A549 treated with CORT108297 at 1 μM for 4 hours (cell line): ENCODE measurements at places on chromosomes 5 and 9. TPM values are rescaled to one million over a fixed set of nuclear protein-coding genes. Genes with fewer than 3 reads are reported as not detected.

The EQTN gene
- total RNA-seq, result not detected in 5 replicates

The TSSK1B gene
- total RNA-seq, result not detected in 5 replicates

The SPATA31A1 gene
- not detected in 5 replicates for total RNA-seq

The TNFSF8 gene
- total RNA-seq, result not detected in 5 replicates

The SH3TC2 gene
- total RNA-seq, result 0.35 to 0.58 TPM (median 0.36 TPM) in 5 replicates

The RGS7BP gene
- total RNA-seq, result not detected in 5 replicates

The EFCAB9 gene
- not detected in 5 replicates for total RNA-seq

The FAM193B gene
- 24.3 to 36.0 TPM (median 33.0 TPM) in 5 replicates for total RNA-seq

The TERT gene
- 1.3 to 3.6 TPM (median 2.7 TPM) in 5 replicates for total RNA-seq

The BTNL8 gene
- total RNA-seq, result not detected in 5 replicates

The SPEF2 gene
- total RNA-seq, result 1.8 to 2.5 TPM (median 2.3 TPM) in 5 replicates

The ECSCR gene
- not detected in 5 replicates for total RNA-seq

The SPINK7 gene
- total RNA-seq, result not detected in 5 replicates

The GPRIN1 gene
- 7.1 to 9.6 TPM (median 8.5 TPM) in 5 replicates for total RNA-seq

The FLT4 gene
- total RNA-seq, result 3.1 to 4.5 TPM (median 4.2 TPM) in 5 replicates

The PWWP2A gene
- total RNA-seq, result 8.0 to 11.5 TPM (median 10.7 TPM) in 5 replicates

The POU5F2 gene
- total RNA-seq, result 0.01 TPM in 1 of 5 replicates, not detected in the others

The GABBR2 gene
- 0.17 to 0.31 TPM (median 0.22 TPM) in 5 replicates for total RNA-seq

The WDR36 gene
- 11.8 to 16.7 TPM (median 14.7 TPM) in 5 replicates for total RNA-seq

The ARHGEF37 gene
- total RNA-seq, result 0.72 to 1.2 TPM (median 0.87 TPM) in 5 replicates

The CDH18 gene
- total RNA-seq, result not detected in 5 replicates

The SAPCD2 gene
- 15.2 to 28.2 TPM (median 25.3 TPM) in 5 replicates for total RNA-seq

The MCIDAS gene
- 1.6 to 2.6 TPM (median 2.1 TPM) in 5 replicates for total RNA-seq

The SLC6A7 gene
- 0.02 to 0.05 TPM (median 0.03 TPM) in 4 of 5 replicates, not detected in the other for total RNA-seq

The PCDHGA8 gene
- 0.02 to 0.08 TPM (median 0.03 TPM) in 5 replicates for total RNA-seq

The MCC gene
- total RNA-seq, result 0.22 to 0.70 TPM (median 0.35 TPM) in 5 replicates

The FGD3 gene
- total RNA-seq, result 0.16 to 0.29 TPM (median 0.26 TPM) in 5 replicates

The DTWD2 gene
- 1.2 to 1.8 TPM (median 1.7 TPM) in 5 replicates for total RNA-seq

The ANKRD18A gene
- total RNA-seq, result 8.9 to 14.8 TPM (median 11.5 TPM) in 5 replicates

The TLX3 gene
- total RNA-seq, result not detected in 5 replicates

The RBM18 gene
- 14.4 to 20.8 TPM (median 19.6 TPM) in 5 replicates for total RNA-seq

The CDKN2B gene
- total RNA-seq, result not detected in 5 replicates

The MARVELD2 gene
- total RNA-seq, result 1.9 to 3.2 TPM (median 2.2 TPM) in 5 replicates

The DND1 gene
- 0.44 to 1.0 TPM (median 0.92 TPM) in 5 replicates for total RNA-seq

The FOXI1 gene
- total RNA-seq, result not detected in 5 replicates

The IL3 gene
- total RNA-seq, result not detected in 5 replicates

The NIPAL4 gene
- 9.8 to 14.0 TPM (median 11.7 TPM) in 5 replicates for total RNA-seq

The CSF2 gene
- total RNA-seq, result 0.33 to 1.7 TPM (median 0.37 TPM) in 5 replicates

The F2RL2 gene
- total RNA-seq, result 3.8 to 4.8 TPM (median 4.3 TPM) in 5 replicates

The FBP2 gene
- total RNA-seq, result not detected in 5 replicates

The EPB41L4A gene
- total RNA-seq, result 1.4 to 1.9 TPM (median 1.7 TPM) in 5 replicates

The PCDHGA3 gene
- total RNA-seq, result 0.04 to 0.07 TPM in 2 of 5 replicates, not detected in the others

The PTGDS gene
- 0.16 to 0.81 TPM (median 0.57 TPM) in 5 replicates for total RNA-seq

The AHRR gene
- total RNA-seq, result 2.8 to 4.1 TPM (median 3.8 TPM) in 5 replicates

The SOHLH1 gene
- total RNA-seq, result not detected in 5 replicates

The AGXT2 gene
- not detected in 5 replicates for total RNA-seq

The MYMK gene
- not detected in 5 replicates for total RNA-seq

The MOB3B gene
- total RNA-seq, result 6.6 to 8.7 TPM (median 7.1 TPM) in 5 replicates

The MTAP gene
- total RNA-seq, result 7.7 to 13.7 TPM (median 9.0 TPM) in 5 replicates

The GHR gene
- 0.02 to 0.05 TPM (median 0.05 TPM) in 3 of 5 replicates, not detected in the others for total RNA-seq

The FYB1 gene
- total RNA-seq, result 10.0 to 19.8 TPM (median 13.9 TPM) in 5 replicates
